ENCODE measurements at places on chromosomes 3 and 15.

DNA sequence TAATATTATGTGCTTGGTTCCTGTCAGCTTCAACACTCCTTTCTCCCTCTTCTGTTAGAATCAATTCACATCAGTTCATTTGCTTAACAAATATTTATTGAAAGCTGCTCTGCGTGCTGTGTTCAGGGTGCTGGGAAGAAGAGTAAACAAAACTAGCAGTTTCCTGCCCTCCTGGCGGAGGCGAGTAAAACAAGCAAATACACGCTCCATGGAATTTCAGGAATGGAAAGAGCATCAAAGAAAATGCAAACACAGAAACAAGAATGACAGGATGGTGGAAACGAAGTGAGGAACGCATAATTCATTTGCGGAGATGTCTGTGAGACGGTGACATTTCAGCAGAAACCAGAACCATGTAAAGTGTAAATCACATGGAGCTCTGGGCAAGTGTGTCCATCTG lies 49.4 kb upstream of the SPTSSB start:
- DNase-seq, result no peak

DNA sequence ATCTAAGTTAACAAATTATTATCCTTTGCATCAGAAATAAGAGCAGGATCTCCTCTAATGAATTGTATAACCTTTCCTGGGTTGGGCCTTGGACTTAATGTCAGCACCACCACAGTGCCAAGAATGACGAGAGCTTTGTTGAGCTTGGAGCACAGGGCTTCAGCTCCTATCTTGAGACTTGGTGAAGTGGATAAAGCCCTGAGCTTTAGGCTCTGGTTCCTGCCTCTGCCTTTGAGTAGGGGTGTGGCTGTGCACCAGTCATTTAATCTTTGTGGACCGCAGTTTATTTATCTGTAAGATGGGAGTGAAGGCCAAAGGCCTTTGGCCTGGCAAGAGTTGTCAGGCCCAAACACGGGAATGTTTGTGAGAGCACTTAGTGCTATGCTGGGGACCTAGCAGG lies 162.2 kb downstream of the VGLL4 start:
- DNase-seq, result no peak

DNA sequence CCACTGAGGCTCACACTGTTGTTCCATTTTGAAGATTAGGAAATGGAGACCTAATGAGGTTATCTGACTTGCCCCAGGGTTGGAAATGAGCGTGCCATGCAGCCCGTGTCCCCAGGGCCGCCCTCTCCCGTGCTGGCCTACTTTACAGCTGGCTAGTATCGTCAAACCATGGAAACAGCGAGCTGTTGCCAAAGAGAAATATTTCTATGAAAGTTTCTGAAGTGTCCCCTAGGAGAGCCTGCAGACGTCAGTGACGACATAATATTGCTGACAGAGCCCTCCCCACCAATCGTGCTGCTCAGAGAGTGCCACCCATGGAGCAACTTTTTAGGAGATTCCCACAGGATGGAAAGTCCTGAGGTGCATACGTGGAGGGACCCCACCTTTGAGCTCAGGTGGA lies 11.2 kb upstream of the FAM174B start:
- no peak for DNase-seq

- no peak for DNase-seq
Measured at GRCh38 chr15:89641053-89641452, 14.2 kb downstream of the KIF7 start.

DNA sequence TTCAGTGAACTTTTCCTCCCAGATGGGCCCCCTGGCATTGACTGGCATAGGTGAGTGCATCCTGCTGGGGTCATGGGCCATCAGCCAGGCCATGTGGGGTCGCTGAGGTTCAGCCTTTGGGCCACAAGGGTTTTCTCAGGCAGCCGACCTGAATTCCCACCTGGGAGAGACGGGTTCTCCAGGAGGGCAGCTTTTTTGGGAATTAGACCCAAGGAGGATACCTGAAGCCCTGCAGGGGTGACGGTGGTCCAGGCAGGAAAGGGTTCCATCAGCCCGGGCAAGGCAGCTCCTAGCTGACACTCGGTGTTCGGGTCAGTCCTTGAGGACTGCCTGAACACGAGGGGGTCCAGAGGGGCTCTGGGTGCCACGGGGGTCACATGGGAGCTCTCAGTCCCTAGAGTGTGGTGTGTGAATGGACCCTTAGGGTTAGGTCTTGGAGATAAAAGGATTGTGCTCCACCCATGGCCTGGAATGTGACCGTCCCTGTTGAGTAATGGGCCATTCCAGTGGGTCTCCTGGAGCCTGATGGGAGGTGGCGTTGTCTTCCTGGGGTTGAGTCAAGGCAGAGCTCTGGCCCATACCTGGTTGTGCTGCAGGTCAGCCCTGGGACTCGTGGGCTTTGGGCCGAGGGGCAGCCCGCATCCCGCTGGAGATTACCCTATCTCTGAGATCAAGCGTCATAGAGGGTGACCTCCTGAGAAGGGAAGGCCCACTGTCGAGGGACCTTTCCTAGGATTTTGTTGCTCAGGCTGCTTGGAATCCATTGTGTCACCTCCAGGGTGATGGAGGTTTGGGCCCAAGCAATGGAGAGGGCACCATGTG lies 192.8 kb downstream of the UBE3A start:
- no peak for DNase-seq

- no peak for DNase-seq
Measured at GRCh38 chr3:195076981-195077610, 193.9 kb downstream of the XXYLT1 start.

GRCh38 chr15:94555841-94556519 lies 324.6 kb downstream of the MCTP2 start:
- DNase-seq, result no peak

DNA sequence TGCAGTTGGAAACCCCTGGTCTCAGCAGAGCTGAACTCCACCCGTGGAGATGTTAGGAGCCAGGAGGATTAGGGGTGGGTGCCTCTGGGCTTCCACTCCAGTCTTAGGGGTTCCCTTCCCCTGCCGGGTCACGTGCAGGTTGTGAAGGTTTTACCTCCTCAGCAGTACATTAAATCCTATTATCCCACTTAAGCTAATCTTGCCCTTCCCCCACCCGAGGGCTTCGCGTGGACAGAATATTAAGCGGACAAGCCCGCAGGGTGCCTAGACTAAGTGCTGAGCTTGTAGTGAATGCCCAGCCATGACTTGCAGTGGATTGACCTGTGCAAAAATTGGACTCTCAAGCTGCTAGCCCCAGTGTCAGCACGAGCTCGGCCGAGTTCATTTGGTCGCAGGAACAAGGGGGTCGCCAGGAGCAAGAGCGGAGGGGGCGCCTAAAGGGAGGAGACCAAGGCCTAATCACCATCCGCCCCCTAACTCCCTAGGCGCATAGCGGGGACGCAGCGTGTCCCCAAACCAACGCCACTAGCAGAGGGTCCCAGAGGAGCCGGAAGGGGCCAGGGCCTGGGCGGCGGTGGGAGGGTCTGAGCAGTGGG lies 498 bp upstream of the SEMA4B start:
- DNase-seq, result no peak

DNA sequence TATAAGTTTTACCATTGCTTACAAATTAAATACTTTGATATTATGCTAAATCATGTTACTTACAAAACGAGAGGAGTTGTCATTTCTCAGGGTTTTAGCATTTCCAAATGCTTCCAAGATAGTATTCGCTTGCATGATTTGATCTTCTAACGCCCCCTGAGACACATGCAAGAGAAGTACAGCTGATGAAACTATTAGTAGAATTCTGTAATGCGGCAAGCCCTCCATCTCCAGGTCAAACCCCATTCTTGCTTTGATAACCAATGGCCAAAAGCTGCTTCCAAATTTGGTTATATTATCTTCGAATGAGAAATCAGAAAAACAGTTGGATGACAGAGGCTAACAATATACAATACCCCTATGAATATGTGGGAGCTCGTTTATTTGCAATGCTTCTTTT lies 14.7 kb downstream of the MYH15 start:
- DNase-seq, result no peak

- no peak for DNase-seq
Measured at GRCh38 chr15:80160570-80161156, 7.9 kb downstream of the FAH start.

DNA sequence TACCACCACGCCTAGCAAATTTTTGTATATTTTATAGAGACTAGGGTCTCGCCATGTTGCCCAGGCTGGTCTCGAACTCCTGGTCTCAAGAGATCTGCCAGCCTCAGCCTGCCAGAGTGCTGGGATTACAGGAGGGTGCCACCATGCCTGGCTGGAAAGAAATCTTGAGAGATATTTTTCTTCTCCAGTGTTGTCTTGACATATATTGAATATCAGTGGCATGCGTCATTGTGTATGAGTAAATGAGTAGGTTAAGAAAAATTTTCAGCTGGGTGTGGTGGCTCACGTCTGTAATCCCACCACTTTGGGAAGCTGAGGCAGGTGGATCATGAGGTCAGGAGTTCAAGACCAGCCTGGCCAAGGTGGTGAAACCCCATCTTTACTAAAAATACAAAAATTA lies 3.5 kb upstream of the PIF1 start:
- no peak for DNase-seq

DNA sequence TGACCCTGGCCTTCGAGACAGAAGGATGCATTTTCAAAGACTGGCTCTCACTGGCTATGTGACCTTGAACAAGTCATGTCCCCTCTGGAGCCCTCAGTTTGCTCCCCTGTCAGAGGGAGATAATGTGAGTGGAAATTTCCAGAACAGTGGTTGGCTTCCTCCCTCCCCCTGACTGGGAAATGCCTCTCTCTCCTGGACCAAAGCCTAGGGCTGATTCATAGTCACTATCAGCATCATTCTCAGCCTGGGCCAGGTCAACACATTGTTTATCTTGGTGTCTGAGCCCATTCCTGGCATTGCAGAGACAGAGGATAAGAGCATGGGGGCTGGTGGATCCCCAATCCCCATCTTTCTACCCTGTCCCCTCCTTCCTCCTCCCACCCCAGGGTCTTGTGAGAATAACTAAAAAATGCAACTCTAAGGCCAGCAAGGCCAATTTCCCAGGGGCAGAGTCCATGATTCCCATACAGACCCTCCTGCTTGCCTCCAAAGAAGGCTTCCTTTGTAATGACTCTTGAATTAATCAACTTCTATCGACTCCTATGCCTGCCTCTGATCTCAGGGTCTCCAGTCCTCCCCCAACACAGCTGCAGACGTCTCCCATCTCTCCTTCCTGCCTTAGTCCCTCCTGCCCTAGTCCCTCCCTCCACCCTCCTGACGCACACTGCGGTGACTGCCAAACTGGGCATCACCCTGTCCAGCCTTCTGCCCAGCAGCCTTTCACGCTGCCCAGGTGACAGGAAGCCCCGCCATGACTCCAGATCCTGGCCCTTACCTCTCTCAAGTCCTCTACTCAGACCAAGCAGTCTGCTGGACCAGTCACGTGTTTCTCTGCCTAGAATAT lies 35.4 kb upstream of the CORO2B start:
- no peak for DNase-seq

DNA sequence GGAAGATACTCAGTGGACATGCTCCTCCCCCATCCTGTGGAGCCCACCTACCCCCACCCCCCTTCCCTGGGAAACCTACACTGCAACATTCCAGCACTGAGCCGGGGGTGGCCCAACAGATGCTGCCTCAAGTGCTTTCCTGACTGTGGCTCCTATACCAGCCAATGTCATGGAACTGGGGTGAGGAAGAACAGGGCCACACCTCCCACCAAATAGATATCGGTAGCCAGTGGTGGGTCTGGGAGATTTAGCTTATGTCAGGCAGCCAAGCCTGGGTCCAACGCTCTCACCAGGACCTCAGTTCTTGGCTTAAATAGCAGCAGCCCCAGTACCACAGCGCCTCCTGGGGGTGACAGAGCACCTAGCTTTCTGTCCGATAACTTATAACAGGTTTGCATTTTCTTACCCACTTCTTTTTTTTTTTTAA lies 30.3 kb downstream of the CDC25A start:
- peak; percentile 24 for DNase-seq

DNA sequence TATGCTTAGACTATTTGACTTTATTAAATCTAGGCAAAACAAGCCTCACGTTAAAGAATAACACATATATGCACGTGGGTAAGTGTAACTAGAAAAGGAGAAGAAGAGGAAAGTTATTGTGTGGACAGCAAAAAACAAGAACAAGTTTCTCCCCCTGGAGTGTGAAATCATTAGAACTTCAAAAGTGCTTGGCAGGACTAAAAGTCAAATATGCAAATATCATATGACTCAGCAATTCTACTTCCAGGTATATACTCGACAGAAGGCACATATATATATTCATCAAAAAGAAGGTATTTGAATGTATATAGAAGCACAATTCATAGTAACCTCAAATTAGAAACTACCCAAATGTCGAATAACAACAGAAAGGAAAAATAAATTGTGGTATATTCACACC lies 68.9 kb upstream of the STXBP5L start:
- DNase-seq, result no peak

GRCh38 chr15:80579611-80580010 lies 115.5 kb upstream of the ABHD17C start:
- no peak for DNase-seq

- DNase-seq, result no peak
Measured at GRCh38 chr15:35937380-35937779, 391.4 kb upstream of the DPH6 start.

DNA sequence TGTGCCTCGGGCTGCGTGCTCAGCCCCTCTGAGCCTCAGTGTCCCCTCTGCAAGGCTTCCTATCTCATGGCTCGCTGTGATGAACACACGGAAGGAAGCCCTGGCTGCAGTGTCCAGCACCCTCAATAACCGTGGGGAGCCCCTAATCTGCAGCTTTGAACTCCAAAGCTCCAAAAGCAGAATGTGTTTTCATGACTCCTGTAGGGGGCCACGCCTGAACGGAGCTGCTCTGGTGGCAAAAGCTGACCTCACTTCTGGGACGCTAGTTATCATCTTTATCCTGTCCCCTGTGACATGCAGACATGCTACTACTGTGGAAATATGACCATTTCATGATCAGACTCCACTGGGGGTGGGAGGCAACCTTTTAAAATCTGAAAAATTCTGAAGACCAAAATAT lies 98.8 kb downstream of the SEC22A start:
- no peak for DNase-seq

- no peak for DNase-seq
Measured at GRCh38 chr15:39878406-39878785, 41.7 kb downstream of the GPR176 start.

DNA sequence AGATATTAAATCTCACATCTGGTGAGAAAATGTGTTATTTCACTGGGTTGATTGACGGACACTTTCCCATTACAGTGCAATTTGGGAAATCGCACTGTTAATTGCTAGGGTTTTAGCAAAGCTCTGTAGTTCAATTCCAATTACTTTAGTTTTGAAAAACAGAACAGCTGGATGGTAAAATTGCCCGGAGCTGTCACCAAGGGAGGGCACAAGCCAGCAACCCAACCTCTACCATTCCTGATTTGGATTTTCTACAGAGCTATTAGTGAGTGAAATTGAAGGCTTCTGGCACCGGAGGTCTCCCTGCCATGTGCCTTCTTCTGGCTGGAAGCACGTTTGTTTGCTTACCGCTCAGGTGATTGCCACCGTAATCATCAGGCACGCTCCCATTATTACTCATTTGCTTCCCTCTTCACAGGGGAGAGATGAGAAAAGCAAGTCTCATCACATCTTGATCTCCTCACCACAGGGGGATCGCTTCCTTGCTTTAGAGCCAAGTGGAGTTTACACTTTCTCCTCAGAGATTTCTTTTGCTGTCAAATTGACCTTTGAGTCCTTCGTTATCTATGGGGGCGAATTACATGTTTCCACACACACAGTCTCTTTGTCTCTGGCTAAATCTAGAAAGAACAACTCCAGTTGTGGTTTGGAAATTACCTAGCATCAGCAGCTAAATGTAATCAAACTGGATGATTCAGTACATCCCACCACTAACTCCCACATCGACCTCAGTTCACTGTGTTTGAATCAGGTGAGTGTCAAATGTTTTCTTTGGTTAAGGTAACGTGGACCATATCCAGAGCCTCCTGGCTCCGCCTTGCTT lies 421.7 kb upstream of the GOLIM4 start:
- no peak for DNase-seq
